Thoracic aorta endothelial cell (primary cell): ENCODE measurements at places on chromosomes 1 and 21. TPM values are rescaled to one million over a fixed set of nuclear protein-coding genes. Genes with fewer than 3 reads are reported as not detected.

Gene DNAJC6
- 3.7 and 9.3 TPM in 2 replicates for total RNA-seq

Gene KNCN
- not detected in 2 replicates for total RNA-seq

Gene SLC5A9
- not detected in 2 replicates for total RNA-seq

Gene TDRD10
- total RNA-seq = 2.9 and 4.0 TPM in 2 replicates

Gene DISP3
- total RNA-seq = 0.07 and 0.13 TPM in 2 replicates

Gene GBP7
- not detected in 2 replicates for total RNA-seq
